ENCODE measurements at places on chromosomes 6 and 20.
A peak's percentile ranks its signal among the peaks of the same experiment; 100 is the strongest.

DNA sequence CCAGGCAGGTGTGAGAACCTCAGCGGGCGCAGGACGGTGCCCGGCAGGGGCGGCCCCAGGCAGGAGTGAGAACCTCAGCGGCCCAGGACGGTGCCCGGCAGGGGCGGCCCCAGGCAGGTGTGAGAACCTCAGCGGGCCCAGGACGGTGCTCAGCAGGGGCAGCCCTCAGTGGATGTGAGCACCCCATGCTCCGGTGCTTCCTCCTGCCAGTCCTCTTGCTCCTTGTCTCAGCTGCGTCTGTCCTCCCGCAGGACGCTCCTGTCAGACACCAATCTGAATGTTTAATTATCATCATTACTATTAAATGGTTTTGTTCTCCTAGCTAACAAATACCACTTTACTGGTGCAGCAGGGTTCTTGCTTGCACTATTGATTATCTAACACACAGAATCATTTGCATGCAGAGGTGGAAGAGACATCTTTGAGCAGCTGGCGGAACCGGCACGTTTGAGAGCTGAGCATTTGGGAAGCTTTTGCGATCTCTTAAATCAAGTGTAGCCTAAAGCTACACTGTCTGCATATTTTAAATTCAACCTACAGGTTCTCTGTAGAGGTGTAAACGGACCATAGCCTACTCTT lies 39.4 kb upstream of the DACT2 start:
- DNase-seq: no peak

- peak; percentile 6 for DNase-seq
These were observed 76.0 kb upstream of the ADGRB3 start for GRCh38 chr6:68559070-68559469.

- DNase-seq: no peak
These were observed 25.5 kb upstream of the RAB23 start for GRCh38 chr6:57247603-57248002.

DNA sequence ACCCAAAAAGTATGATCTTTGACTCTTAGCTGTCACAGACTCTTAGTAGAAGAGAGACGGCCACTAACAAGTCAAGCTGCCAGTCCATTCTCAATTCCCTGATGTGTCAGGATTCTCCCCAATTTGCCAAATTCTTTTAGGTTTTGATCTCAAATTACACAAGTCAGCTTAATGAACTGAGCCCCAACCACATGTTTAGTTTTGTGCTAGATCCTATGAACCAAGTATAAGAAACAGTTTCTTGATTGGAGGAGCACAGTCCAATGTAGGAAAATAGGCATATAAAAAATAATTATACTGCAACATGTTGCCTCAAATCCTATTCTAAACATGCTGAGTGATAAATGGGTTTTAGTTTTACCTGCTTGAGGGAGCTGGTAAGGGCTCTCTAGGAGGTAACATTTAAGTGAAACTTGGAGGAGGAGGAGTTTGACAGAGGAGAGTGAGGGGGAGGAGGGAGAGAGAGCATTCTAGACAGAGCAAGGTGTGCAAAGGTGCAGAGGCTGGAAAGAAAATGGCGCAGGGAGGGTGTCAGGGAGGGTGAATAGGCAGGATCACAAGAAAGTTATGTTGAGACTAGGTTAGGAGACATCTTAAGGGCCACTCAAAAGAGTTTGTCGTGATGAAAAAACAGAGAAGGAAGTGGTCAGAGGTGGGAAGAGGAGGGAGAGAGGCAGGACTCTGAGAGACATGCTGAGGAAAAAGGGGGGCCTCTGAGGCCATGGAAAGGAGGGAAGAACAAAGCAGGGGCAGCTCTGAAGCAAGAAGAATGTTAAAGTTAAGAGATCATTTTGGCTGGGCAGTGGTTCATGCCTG lies 22.8 kb upstream of the FAM83C start:
- no peak for DNase-seq

GRCh38 chr6:8192067-8192466 lies 89.7 kb upstream of the EEF1E1 start:
- DNase-seq: no peak

DNA sequence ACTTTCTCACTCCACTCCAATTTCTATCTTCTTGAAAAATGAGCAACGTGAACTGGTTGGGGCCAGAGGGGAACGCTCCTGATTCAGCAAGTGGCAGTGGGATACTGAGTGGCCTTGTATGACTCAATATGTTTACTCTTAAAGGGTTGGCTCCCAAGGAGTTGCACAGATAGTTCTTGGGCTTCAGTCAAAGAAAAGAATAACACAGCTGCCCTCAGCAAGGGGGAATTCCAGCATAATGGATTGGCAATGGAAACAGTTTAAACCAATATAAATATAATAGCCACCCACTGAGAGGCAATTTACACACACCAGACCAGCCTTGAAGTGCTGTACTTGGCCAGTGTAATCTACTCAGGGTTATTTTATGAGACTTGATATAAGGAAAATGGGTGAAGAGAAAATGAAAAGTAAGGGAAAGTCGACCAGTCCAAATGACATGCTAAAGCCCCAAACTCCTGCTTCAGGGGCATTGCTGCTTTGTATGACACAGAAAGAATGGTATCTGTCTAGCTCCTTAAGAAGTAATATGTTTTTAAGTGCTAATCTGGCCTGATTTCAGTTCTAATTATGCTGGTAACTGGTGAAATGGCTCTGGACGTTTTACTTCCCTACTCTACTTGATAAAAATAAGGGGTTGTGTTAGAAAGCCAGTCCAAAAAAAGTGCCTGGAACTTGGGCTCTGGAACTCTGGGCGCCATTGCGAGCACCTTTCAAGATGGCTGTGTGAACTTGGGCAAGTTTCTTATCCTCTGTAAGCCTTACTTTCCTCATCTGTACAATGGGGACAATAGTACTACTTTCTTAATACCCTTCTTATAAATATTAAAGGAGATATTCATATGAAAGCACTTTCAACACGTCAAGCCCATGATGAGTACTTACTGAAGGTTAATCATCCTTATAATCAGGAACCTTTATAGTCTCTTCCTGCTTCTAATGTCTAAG lies 712.9 kb upstream of the MAP3K7 start:
- no peak for DNase-seq

DNA sequence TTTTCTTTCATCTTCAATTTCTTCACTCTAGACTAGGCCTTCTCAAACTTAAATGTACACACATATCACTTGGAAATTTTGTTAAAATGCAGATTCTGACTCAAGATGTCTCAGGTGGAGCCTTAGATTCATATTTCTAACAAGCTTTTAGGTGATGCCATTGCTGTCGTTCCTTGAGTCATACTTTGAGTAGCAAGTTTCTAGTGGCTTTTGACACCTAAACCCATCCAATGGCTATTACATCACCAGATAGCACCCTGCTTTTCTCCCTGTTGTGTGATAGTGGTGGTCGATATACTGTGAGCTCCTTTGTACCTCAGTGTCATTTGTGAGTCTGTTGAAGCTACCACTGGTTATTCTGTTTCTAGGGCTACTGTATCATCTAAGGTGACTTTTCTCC lies 34.8 kb upstream of the BAG2 start:
- no peak for DNase-seq

DNA sequence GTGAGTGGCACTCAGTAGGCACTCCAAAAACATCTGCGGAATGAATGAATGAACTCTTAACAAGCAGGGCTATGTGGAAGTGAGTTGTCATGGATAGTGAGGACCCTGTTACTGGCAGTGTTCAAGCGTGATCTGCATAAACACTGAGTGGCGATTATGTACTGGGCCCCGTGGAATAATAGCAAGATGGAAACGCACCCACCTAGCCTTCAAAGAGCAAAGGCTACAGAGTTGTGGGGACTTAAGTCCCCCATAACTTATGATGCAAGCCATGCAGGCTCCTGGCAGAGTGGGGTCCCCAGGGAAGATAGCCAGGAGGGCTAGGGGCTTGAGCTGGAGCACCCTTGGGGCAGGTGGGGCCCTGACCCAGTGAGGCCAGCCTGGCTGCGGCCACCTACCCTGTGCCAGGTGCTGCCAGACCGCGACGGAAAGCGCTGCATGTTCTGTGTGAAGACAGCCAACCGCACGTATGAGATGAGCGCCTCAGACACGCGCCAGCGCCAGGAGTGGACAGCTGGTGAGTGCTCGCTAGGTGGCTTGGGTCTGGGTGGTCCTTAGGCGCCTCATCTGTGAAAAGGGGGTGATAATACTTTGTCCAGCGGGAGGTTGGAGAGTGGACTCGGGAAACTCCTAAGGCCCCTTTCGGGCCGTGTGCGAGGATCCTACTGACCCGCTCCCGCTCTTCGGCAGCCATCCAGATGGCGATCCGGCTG lies 20.0 kb downstream of the DEF6 start:
- no peak for DNase-seq

GRCh38 chr20:54204063-54204462 lies 3.8 kb upstream of the PFDN4 start:
- no peak for DNase-seq

DNA sequence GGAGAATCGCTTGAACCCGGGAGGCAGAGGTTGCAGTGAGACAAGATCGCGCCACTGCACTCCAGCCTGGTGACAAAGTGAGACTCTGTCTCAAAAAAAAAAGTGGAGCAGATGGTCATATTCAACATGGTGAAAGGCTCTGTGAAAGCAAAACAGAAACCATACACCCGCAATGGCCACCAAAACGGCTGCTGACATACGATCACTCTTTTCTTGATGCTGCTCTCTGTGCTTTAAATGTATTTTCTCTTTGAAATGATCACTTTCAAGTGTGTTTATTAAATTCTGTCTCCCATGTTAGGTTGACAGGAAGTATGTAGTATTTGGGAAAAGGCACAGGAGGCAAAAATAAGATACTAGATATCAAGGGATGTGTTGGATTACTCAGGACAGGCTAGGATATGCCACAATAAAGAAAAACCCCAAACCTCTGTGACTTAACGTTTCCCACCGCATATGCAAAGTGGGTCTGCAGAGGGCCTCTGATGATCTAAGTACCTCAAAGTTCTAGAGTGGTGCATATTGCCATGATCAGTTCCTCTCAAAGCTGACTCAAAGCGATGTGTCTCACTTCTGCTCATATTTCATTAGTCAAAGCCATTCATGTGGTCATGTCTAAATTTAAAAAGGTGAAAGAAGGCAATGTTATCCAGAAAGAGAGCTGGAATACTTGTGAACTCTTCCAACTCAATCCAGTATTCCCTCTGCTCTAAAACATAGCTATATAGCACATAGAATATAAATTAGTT lies 155.1 kb upstream of the SOX4 start:
- DNase-seq: no peak

DNA sequence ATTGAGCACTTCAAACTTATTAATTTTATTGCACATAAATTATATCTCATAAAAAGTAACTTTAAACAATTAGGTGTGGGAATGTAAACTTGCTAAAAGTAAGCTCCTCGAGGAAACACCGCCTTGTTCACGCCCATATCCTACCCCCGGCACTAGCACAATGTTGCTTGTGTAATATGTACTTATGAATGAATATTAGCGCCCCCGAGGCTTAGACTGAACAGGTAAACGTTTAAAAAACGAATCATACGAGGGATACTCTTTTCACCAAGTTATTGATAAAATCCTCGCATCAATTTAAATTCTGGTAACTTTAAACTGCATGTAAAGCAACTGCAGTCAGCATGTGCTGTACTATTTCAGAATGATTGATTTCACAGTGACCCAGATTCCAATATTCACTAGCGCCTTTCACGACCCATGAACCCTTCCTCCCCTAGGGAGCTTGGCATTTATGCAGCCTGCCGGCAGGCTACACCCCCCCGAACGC lies 637 bp downstream of the TFB1M start:
- no peak for DNase-seq

DNA sequence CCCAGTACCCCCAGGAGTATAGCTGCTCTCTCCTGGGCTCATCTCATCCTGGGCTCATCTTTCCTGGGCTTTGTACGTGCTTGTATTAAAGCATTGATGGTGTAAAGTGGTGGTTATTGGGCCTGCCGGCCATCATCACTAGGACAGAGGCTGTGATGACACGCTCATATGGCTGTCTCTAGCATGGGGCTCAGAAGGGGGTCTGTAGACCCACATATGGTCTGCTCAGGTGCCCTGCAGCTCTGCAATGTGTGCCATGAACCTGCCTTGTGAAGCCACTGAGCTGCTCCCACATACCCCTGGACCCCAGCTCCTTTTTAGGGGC lies 143.4 kb downstream of the CDC5L start:
- DNase-seq: no peak

DNA sequence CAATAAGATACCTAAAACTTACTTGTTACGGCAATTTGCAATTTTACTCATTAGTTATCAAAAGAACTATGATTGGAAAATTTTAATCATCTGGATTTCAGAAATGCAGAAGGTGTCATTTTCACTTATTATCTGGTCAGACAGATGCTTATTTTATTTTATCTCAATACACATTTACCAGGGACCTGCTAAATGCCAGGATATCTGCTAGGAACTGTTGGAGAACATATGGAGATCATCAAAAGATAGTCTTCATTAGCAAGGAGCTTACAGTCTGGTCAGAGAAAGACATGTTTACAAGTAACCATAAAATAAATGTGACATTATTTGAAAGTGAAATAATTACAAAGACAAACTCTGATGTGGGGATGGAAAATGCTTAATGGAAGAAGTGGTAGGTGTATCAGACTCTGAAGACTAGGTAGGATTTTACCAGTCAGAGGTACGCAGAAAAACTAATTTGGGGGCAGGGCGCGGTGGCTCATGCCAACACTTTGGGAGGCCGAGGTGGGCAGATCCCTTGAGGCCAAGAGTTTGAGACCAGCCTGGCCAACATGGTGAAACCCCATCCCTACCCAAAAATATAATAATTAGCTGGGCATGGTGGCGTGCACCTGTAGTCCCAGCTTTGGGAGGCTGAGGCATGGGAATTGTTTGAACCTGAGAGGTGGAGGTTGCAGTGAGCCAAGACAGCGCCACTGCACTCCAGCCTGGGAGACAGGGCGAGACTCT lies 137.8 kb downstream of the MYB start:
- no peak for DNase-seq

GRCh38 chr6:27806981-27807440 lies 105.2 kb downstream of the OR2B2 start:
- DNase-seq: no peak

DNA sequence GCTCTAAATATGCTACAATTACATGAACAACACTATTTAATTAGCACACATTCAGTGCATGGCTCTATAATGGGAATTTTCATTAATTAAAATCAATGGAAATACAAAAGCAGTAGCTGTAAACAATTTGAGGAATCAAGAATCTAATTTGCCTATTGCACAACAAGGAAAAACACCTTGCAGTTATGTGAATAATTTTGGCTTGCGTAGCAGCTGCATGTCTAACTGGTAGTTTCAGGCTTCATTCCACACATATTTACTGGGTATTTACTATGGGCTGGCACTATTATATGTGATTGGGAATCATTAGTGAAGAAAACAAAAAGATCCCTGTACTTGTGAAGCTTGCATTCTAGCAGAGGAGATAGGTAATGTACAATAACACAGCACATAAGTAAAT lies 26.4 kb downstream of the KIF6 start:
- DNase-seq: no peak

DNA sequence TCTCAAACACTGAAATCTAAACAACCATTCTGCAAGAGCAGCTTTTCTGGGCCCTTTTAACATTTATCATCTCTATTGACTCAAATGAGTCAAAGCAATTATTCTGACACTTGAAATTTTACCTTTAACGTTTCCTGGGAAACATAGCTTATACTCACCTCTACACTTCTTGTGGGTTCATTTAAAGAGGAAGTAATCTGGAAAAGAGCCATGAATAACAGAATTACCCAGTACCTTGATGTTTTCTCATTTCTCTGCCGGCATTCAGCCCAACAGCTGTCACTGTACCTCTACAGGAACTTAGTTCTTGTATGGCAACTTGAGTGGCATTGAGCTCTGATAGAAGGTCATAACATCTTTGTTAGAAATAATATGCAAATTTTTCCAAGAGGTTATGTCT lies 272.2 kb downstream of the KCNQ5 start:
- no peak for DNase-seq

- no peak for DNase-seq
These were observed 61.2 kb upstream of the SGK1 start for GRCh38 chr6:134379076-134379475.

Measured in caudate nucleus (tissue), 63 donors.